HT-29 (cell line): ENCODE measurements at places on chromosomes 3 and 15.

DNA sequence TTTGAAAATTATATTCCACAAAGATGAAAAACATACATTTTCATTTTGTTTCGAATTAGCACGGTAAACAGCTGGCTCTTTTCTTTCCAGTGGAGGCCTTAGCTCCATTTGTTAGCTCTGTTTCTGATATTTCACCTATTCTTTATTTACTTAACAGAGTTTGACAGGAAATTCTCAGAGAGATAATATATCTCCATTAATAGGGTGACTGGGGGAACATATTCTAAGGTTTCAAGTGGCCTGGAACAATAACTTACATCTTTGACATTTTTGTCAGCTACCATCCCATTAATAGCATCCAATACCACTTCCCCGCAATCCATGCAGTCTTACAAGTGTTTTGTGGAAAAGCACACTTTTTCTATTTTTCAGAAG is 577.6 kb upstream of the MDFIC2 start:
- DNase-seq: no peak

DNA sequence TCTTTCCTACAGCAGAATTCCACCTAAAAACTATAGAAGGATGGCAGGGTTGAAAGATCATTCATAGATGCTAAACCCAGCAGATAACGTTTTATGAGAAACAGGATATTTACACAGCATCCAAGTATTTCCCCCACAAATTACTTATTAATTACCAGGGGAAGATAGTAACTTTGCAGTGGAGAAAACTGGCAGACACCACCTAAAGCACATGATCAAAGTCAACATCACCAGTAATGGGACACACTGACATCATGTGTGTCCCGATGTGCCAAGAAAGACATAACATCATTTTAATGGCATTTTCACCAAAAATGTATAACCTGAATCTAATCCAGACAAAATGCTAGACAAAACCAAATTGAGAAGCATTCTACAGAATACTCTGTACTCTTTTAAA is 220.4 kb upstream of the THBS1 start:
- peak; percentile 49 for DNase-seq

DNA sequence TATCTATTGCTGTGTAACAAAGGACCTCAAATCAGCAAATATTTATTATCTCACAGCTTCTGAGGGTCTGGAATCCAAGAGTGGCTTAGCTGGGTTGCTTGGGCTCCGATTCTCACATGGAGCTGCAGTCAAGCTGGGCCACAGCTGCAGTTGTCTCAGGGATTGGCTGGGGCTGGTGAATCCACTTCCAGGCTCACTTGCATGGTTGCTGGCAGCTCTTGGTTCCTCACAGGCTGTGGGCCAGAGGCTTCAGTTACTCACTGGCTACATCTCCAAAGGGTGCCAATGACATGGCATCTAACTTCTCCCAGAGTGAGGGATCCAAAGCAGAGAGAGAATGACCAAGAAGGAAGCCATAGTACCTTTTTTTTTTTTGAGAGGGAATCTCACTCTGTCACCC is 13.9 kb upstream of the SYNM start:
- no peak for DNase-seq

DNA sequence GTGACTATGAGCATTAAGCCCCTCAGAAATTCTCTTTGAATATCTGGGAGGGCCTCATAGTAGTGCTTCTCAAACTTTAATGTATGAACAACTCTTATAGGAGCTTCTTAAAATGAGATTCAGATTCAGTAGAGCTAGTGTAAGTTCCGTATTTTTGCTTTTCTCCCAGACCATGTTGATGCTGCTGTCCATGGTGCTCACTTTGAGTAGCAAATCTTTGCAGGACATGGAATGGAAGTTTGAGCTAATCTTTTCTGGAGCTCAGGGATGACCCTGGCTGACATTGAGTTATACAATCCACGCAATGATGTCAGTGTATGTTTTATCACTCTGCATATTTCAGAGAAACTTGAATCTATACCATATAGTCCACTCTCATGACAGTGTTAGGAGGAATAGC is 134.2 kb downstream of the OTOL1 start:
- no peak for DNase-seq

DNA sequence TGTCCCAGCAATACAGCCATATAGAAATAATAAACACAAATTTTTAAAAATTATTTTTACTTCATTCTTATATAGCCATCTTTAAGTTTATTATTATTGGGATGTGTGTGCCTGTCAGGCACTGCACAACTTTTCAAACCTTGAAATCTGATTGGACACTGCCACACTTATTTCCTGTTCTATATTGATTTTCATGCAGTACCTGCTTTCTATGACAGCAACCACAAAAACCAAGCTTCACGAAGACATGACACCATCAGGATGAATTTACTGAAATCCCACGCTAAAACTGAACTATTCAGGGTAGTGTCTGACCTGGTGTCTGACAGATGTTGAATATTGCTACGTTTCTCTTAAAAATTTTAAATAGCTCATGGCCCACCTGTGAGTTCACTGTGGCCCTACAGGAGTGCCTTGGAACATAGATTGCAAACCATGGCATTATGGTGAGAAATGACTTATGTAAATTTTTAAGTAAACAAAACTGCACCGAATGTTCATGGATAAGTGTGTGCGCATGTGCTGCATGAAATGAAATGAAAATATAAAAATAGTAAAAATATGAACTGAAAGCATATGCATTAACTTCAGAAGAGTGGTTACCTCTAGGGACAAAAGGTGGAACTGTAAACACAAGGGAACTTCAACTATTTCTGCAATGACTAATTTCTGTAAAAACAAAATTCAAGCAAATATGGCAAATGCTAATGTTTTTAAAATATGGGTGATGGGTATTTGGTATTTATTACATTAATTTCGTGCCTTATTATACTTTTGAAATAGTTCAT is 152.3 kb downstream of the ZBTB20 start:
- no peak for DNase-seq

DNA sequence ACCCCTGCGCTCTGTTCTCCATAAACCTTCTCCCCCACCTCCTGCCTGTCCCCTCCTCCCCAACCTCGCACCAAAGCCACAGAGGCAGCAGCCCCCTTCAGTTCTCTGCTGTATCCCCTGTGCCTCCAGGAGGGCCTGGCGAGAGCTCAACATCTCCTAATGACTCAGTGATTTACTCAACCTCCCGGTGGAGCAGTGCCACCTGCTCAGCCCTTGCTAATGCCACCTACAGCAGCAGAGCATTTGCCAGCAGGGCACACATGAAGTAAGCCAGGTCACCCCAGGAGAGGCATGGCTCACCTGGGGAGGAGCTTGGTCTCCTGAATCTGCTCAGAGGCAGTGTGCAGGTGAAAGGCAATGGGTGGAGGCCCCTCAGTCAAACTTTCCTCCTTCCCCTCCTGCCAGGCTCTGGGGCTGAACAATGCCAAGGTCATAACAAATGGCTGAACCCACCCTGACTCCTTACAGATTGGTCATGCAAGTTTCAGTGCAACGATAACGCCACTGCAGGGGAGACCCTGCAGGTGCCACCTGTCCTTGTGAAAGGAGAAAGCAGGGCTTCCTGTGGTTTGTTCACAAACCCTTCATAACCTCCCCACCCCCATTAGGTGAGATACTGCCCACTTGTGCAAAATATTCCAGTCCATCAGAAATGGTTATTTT is 19.8 kb downstream of the TRPM1 start:
- DNase-seq: peak; percentile 91

DNA sequence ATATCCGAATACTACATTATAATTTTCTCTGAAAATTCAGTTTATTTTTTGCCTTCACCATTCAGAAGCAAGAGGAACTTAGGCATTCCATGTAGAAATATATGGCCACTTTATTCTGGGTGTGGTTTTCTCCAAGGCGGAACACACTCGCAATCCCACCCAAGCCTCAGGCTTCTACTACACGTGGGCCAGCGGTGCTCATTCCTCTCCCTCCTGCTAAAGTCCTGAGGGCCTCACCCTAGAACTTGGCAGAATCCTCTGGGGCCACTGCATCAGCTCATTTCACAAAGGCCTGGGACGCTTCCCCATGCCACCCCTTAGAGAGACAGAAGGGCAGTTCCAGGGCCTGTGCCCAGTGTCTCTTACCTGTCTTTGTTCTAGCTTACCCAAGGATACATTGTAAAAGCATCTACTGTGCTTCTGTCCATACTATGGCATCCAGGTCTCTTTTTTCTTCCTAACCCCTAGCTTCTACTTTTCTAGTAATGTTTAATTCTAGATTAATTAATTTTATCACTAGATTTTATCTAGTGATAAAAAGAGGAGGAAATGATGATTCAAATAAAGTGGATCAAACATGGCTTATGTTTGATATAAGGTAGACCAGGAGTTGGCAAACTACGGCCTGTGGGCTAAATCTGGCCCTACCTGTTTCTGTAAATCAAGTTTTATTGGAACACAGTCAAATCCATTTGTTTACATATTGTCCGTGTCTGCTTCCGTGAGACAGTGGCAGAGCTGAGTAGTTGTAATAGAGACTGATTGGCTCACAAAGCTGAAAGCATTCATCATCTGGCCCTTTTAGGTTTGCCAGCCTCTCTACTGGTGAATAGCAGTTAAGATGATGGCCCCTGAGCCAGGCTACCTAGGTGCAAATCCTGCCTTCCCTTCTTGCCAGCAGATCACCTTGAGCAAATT is 29.8 kb downstream of the LARS2 start:
- peak; percentile 73 for DNase-seq

DNA sequence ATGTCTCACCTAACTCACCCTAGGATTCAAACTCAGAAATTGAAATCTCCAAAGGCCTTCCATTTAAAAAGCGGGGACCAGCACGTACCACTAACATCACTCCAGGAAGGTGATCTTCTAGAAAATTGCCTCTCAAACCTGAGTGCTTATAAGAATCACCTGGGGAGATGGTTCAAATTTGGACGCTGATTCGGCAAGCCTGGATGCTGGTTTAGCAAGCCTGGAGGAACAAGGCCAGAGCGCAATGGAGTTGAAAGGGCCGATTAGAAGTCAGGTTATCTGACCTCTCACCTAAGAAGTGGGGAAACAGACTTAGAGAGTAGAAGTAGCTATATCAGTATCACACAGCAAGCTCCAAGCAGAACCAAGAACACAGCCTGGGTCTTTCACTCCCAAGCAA is 68.2 kb downstream of the SSUH2 start:
- DNase-seq: no peak

DNA sequence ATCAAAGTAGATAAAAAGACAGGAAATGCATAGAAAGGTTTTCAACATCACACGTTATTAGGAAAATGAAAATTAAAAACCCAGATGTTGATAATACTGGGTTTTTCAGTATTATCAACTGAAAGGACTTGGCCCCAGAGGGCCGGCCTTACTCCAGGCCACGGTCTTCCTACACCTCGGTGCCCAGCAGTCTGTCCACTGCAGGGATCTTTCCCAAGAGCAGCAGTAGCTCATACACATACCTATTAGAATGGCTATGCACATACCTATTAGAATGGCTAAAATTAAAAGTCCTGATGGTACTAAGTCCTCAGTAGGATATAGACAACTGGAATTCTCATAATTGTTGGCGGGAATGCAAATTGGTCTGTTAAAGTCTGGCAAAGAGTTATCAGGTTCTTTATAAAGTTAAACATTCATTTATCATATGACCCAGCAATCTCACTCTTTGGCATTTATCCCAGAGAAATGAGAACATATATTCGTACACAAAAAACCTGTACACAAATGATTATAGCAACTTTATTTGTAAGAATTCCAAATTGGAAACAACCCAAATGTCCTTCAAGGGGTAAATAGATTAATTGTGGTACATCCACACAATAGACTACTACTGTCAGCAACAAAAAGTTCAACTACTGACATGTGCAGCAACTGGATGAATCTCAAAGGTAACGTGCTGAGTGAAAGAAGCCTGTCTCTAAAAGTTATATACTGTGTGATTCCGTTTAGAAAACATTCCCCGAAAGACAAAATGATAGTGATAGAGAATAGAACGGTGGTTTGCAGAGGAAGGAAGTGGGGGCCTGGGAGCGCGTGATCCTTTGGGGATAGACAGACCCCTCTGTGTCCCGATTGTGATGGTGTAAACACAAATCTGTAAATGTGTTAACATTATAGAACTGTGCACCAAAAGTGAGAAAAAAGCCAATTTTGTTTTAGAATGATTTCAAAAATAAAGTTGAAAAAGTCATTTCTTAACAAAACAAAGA is 62.3 kb downstream of the MCTP2 start:
- peak; percentile 13 for DNase-seq

GRCh38 chr3:72042397-72043203 is 257.7 kb upstream of the PROK2 start:
- no peak for DNase-seq

DNA sequence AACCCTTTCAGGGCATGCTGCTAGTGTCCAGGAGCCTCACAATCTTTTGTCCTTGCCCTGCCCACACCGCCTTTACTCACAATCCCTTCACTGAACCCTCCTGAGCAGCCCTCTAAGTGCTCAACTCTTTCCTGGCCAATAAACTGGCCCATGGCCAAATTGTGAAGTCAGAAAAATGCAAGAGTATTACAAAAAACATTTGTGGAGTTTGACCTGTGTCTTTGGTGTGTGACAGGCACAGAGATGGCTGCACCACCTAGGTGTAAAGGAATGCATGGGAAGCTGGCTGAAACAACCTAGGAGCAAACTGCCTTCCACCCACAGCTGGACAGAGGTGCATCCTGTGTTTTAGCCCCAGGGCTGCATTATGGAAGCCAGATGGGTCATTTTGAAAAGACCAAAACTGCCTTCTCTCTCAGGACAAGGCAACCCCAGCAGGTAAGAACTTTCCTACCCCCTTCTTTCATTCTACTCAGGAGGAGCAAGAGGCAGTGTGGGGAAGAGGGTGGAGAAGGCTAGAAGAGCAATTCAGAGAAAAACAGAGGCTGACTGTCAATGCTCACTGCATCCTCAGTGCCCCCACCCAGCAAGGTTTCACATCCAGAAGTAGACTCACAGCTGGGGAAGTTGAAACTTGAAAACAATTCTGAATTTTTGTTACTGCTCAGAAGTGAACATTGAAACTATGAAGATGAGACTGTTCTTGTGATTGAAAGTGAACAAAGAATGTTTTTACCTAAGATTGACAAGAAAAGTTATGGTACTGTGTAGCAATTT is 78.6 kb downstream of the TRIM42 start:
- peak; percentile 35 for DNase-seq

GRCh38 chr15:50879016-50879617 is 29.4 kb upstream of the AP4E1 start:
- no peak for DNase-seq

DNA sequence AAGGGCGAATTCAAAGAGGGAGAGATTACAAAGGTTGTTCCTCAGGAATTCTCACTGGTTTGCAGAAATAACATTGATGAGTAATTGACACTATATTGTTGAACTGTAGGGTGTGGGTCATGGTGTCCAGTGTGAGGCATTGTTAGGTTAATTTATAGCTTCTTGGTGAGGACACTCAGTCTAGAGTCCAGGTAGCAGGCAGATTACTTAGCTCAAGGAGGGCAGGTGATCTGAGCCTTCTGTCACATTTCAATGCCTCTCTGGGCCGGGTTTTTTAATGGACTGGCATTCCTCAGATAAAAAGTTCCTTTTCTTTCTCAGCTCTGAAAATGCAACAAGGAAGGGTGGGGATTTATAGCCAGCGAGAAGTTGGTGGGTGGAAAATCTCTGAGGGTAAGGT is 194.2 kb upstream of the PROK2 start:
- no peak for DNase-seq

DNA sequence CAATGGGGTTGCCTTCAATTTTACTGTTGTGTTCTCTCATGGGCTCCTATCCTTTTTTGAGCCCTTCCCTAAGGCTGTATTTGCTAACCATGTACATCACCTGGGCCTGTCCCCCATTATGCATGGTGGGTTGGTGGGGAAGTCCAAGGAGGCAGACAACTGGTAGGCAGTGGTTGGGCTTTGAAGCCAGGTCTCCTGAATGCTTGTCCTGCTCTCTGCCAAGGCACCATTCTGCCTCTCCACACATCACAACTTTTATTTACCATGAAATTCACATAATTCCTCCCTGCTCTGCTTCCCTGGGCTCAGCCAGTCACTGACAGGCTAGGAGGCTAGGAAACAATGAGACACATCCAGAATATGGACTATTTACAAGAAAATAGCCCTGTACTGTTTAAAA is 41.0 kb upstream of the COPB2 start:
- DNase-seq: no peak
